Midbrain (tissue), 1 donor: ENCODE measurements at places on chromosomes 1 and 21.

- DNase-seq: no peak
Measured at GRCh38 chr1:96524100-96524499, 197.5 kb upstream of the PTBP2 start.

DNA sequence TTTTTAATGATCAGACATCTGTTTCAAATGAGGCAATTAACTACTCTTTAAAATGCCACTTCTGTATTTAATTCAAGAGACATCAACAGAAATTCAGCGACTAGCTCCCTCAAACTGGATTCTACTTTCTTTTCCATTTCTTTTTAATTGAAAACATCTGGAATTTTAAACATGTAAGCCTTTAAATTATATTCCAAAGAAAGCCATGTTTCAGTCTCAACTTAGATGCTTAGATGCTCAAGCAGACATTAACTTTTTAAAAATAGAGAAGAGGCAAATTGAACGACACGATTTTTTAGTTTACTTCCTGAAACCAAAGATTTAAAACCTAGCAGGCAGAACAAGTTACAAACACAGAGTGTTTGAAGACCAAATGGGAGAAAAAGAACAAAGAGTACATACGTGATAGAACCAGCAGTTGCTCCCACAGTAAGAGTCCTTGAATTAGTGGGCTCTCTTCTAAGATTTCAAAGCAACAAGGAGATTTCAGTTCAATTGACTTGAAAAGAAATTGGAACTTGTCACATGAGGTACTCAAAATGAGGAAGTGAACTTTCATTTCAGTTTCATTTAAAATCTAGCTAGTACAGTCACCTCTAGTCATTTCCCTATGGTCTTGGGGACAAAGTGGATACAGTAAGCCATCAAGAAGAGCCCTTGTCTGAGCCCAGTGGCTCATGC is at the start of gene CTSS:
Gene CTSS, minus strand, starts transcription at position 483 of the 681 bp plus-strand sequence. CDS start 1,015 bp downstream, outside the sequence.
- DNase-seq: no peak

DNA sequence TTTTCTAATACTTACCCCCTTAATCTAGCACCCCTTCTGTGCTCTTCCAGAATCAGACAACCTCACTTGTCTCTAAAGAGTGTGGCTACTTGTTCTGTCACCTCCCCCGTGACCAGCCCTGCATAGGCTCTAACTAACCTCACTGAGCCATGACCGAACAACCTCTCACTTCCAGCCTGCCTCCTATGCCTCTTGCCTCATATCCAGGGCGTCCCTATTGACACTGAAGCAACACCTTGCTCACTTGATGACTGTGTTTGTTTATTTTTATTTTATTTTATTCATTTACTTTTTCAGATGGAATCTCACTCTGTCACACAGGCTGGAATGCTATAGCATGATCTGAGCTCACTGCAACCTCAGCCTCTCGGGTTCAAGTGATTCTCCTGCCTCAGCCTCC is 235.1 kb upstream of the B3GALT2 start:
- no peak for DNase-seq

DNA sequence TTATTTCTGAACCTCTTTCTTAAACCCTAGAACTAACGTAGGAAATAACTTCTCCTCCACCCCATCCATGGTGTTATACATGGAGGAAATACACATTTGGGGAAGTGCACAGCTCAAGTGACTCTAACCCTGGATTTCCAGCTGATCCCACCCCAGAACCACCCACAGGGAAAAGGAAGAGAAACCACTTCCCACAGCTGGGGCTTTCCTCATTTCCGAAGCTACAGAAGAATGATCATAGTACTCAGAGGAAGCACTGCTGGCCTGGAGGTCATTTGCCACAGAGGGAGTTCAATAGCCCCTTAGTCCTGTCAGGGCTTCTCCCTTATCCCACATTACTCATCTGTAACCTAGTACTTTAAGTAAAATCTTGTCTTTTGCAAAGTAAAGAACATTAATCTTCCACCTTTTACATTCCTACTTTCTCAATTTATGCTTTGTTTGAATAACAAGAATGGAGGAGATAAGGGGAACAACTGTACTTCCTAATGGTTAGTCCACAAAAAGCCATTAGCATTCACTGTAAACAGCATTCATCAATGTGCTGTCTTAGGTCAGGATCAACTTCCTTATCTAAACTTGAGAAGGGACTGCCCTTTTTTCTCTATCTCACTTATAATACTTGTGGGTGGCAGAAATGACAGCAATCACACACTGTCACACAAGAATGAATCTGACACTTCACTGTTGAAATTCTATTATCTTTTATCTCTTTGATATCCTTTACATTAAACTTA is 63.0 kb upstream of the RGS1 start:
- peak; percentile 7 for DNase-seq

DNA sequence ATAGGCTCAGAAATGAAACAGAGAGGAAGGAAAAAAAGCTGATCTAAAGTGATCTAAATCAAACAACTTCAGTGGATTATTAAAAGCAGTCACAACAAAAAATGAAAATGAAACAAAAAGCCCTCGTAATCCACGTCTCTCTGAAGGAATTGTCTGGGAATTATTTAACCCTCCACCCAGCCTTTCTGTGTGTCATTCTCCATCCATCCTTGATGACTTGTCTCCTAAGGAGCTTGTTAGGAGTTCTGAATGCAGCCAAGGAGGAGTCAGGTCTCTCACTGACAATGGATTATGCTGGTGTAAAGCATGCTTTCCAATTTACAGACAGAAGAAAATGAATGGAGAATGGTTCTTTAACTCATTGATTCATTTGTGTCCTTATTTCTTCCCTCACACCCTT is 359.3 kb upstream of the RUNX1 start:
- no peak for DNase-seq

DNA sequence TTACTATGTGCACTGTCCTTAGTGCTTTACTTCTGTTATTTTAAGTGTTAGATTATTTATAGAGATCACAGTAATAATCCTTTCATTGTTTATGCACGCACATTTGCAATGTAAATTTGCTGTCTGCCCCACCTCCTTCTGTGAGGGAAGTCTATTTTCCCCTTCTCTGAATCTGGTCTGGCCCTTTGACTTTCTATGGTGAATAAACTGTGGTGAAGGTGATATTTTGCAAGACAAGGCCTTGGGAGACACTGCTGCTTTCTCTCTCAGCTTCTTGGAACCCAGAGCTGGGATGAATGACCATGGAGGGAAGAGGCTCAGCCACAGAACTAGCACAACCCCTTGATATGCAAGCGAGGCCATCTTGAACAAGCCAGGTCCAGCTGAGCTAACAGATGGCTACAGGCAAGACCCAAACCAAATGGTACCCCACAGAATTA is 156.3 kb downstream of the ST6GALNAC3 start:
- DNase-seq: no peak

DNA sequence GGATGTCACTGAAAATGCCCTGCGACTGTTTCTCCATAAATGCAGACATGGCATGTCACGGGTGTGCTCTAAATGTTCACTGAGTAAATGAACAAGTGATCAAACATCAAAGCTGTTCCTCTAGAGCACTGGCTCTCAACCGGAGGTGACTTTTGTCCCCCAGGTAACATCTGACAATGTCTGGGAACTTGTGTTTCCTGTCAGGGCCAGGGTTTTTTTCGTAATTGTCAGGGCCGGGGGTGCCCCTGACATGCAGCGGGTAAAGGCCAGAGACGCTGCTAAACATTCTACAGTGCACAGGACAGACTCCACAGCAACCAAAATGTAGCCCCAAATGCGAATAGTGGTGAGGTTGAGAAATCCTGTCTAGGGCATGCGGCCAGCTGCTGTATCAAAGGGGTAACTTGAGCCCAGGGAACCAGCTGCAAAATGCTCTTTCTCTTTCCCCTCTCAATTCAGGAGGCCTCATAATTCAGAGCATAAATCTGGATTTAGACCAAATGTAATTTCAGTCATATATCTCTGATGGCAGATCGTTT is 2.0 kb downstream of the ALDH4A1 start:
- DNase-seq: peak; percentile 24

DNA sequence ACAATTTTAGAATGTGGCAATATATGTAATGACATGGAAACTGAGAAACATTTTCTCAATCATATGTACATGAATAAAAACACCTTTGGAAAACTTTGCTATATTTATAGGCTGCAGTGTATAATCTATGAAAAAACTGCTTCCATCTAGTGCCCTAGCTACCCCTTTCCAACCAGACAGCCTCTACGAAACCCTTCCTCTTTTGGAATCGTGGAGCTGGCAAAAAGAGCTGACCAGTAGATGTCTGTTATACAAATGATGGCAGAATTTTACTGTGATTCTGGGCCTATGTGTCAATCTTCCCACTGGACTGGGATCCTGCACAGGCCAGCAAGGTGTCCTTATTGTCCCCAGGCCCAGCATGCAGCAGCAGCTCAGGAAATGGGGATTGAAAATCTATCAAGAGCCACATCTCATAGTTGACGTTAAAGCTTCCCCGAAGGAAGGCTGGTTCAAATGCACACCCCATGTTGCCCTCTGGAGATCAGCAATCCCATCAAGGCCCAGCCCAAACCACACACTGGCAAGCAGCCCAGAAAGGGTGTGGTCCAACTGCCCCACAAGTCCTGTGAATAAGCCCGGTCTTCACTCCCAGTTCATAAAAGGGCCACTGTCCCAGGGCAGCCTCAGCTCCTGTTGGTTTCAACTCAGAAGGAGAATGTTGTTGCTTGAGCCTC is 8.8 kb upstream of the FAM20B start:
- peak; percentile 76 for DNase-seq

GRCh38 chr1:28309702-28310101 is 19.1 kb upstream of the MED18 start:
- no peak for DNase-seq

- no peak for DNase-seq
Measured at GRCh38 chr21:32750405-32750804, 21.1 kb downstream of the PAXBP1 start.

DNA sequence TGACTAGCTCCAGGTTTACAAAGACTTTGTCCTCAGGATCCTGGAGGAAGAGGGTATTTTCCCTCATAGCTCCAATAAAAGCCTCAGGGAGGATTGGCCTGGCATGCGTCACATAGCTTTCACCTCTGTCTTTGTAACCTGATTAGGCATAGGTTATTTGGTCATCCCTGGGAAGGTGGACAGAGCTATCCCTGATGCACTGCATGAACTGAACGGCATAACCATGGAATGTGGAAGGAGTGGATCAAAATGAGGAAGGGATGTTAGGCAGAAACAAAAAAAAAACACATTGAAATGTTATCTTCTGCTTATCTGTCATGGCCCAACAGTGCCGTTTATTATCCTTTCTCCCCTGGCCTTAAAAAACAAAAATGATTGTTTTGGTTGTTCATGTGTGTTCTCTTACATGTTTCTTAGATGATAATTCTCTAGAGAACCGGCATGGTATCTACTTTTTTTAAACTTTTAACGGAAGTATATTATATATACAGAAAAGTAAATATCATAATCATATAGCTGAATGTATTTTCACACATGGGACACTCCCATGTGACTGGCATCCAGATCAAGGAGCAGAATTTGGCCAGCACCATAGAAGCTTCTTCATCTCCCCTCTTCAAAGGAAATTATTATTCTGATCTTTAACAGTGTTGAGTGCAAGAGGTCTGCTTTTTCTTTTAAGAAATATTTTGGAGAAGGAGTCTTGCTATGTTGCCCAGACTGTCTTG is 85.3 kb downstream of the RPS6KC1 start:
- no peak for DNase-seq

DNA sequence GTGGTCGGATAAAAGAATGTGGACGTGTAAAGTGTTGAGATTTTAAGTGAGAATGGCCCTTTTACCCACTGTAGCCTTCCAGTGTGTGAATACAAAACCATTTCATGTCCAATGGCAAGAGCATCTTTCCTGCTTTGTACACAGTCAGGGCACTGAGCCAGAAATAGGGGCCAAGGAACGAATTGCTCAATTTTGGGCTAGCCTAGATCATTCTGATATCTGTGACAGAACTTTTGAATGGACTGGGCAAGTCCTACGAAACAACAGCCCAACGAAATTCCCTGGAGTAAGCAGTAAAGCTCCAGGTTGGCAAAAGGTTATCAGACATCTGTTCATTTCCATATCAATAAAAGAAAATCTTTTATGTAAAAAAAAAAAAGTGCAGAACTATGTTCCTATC is 5.5 kb downstream of the KIF26B start:
- DNase-seq: no peak

DNA sequence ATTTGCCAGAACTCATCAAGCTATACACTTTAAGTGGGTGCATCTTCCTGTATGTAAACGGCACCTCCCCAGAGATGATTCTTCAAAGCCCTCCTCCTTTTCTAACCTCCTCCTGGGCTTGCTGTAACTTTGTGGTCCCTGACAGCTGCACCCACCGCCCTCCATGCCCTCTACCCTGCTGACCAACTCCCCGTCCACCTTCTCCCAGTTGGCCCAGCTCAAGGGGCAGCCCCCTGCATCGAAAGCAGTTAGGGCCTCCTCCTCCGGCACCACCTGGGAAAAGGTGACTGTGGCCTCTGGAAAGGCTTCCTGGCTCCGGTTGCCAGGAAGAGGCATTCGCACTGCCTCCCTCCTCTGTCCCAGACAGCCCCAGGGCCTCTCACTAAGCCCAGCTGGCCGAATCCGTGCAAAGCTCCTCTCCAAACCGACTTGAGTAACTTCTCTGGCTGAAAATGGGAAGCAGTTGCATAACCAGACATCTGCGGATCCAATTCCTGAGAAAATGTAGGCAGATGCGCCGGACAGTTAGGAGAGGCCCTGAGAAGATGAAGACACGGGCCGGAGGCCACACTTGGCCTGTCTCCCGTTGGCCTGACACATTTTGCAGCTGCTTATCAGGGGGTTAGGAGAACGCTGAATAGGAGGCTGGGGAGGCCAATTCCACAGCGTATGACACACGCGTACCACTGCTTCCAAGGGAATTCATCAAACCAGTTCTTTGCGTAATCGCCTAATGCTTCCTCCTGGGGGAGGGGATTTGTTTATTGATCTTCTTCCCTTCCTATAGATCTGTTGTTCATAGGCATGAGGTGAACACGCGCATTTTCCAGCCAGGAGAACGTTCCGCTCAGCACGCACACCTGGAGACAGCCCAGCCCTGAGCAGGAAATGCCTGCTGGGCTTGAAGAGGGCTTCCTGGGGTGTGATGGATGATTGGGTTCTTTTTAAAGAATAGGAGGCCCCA is 48.7 kb upstream of the COL6A2 start:
- no peak for DNase-seq

- no peak for DNase-seq
Measured at GRCh38 chr1:226763905-226764264, 24.8 kb upstream of the ITPKB start.

- DNase-seq: peak; percentile 68
Measured at GRCh38 chr1:17606826-17607440, 67.4 kb downstream of the ARHGEF10L start.

- peak; percentile 20 for DNase-seq
Measured at GRCh38 chr1:10734962-10735544, 61.4 kb downstream of the CASZ1 start.

GRCh38 chr1:228794810-228795209 is 59.5 kb downstream of the RHOU start:
- DNase-seq: no peak

- DNase-seq: no peak
Measured at GRCh38 chr1:70385477-70385876, 25.6 kb upstream of the CTH start.

DNA sequence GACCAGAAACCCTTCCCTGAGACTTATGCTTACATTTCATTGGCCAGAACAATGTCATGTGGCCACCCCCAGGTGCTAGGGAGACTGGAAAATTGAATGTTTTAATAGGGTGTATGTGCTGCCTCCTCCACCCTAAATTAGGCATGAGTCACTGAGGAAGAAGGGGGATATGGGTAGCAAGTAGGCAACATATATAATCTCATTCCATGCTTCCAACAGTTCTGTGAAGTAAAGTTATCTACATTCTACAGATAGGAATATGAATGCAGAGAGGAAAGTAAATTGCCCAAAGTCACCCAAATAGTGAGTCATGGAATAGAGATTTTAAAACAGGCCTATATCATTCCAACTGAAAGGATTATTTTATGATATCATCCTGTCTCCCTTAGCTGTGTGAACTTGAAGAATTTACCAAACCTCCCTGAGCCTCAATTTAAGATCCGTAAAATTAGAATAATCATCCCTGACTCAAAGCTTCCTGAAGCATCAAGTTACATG is 168.6 kb upstream of the FGGY start:
- no peak for DNase-seq
